Bone marrow (tissue), 2 donors: ENCODE measurements at places on chromosomes 2 and 18.

- DNase-seq = no peak
Measured at GRCh38 chr2:238322001-238322411, 1.7 kb downstream of the TRAF3IP1 start.

DNA sequence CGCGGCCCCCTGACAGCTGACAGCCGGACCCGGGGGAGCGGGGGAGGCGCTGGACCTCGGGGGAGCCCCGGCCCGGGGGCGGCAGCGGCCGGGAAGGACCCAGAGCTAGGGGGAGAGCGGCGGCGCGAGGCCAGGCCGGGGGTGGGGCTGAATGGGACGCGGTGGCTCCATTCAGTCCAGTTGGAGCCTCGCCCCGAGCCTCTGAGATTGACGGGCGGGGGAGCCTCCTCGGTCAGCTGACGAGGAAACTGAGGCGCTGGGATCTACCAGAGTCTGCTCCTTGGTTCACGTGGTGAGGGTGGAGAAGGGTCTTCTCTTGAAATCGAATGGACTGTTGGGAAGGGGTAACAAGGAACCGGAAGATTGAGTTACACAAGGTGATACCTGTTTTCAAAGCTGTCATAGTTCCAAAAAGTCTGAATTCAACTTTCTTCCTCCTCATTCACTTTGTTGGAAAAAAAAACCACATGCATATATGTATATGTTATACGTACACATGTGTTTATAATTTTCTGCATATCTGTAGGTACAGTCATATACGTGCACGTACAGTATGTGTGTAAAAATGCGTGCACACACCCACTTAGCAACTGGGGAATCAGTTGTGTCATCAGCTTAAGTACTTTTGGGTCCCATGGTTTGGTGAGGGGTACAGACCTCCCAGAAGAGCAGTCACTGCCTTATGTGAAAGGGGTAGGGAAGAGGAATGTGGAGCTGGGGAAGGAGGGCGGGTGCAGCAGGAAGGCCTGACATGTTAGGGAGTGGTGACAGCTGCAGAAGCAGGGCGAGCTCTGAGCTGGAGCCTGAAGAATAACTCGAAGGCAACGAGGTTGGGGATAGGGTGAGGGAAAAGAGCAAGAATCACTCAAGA, 628 bp downstream of the PPP1R7 start:
- no peak for DNase-seq

GRCh38 chr2:25159949-25160348, 8.4 kb downstream of the POMC start:
- no peak for DNase-seq

DNA sequence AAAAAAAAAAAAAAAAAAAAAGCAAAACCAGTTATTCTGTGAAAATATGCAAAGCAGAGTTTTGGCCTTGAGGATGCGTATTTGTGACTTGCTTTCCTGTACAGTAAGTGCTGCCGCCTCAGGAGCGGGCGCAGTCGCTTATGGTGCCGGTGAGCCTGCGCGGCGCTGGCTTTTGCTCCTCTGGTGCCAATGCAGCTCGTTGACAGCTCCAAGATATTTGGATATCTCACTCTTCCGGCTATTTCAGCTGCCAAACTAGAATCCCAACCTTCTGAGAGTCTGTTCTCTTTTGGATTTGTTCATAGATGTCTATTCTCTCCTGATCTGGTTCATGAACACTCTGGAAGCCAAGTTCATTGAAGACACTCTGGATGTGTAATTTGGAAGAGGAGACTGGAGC, 184.1 kb downstream of the AGAP1 start:
- no peak for DNase-seq

- DNase-seq = no peak
Measured at GRCh38 chr2:21155365-21156136, 31.8 kb downstream of the TDRD15 start.

- DNase-seq = no peak
Measured at GRCh38 chr2:5696945-5697521, 4.8 kb downstream of the SOX11 start.

DNA sequence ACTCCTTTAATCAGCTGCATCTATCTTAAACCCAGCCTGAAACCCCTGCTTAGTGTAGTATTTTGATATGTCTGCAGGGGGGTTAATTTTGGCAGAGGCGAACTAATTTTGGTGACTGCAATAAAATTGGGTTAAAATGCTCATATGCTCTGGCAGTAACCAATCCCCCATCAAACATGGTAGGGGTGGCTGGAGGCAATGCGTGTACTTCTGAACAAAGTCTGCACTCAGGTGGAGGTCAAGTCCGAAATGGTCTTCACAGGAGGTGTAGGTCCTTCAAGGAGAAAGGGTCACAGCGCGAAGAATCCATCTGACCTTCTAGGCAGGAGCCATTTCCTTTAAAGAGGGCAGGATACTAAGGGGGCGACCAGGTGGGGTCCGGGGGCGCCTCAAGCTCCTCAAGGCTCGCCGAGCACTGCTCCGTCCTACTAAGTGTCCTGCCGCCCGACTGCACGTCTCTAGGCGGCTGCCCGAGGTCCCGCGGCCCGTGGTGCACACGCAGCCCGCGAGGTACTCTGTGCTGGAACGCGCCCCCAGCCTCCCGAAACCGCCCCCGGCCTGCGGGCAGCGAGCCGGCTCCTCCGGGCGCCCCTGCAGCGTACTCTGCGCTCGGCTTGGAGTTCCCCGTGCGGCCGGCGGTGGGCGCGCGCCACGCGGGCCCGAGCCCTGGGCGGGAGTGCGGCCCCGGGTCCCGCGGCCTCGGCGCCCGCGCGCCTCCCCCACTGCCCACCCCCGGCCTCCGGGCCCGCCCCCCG, 1.7 kb upstream of the LDLRAD4 start:
- no peak for DNase-seq

GRCh38 chr2:96213379-96213778, 4.8 kb upstream of the STARD7 start:
- no peak for DNase-seq

GRCh38 chr18:74692367-74693013, 94.8 kb downstream of the ZNF407 start:
- DNase-seq = no peak

DNA sequence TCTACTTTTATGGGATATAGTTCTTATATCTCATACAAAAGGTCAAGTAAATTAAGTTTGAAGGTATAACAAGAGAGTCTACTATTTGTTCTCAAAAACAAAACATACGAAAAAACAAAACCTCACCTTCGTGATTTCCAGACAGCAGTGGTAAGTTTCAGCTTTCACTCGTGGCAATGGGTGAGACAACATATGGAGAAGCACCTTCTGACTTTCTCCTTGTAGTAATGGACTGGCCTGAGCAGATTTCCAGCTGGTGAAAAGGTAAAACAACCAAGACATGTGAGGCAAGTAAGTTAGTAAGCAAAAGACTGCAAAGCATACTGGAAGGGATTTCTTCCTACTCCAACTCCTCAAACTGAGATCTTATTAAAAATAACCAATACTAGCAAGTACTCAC, 39.6 kb downstream of the RTTN start:
- no peak for DNase-seq

GRCh38 chr2:28622101-28622499, 126.2 kb downstream of the PLB1 start:
- no peak for DNase-seq
